ENCODE measurements at places on chromosomes 7 and 10.
A peak's percentile ranks its signal among the peaks of the same experiment; 100 is the strongest.

DNA sequence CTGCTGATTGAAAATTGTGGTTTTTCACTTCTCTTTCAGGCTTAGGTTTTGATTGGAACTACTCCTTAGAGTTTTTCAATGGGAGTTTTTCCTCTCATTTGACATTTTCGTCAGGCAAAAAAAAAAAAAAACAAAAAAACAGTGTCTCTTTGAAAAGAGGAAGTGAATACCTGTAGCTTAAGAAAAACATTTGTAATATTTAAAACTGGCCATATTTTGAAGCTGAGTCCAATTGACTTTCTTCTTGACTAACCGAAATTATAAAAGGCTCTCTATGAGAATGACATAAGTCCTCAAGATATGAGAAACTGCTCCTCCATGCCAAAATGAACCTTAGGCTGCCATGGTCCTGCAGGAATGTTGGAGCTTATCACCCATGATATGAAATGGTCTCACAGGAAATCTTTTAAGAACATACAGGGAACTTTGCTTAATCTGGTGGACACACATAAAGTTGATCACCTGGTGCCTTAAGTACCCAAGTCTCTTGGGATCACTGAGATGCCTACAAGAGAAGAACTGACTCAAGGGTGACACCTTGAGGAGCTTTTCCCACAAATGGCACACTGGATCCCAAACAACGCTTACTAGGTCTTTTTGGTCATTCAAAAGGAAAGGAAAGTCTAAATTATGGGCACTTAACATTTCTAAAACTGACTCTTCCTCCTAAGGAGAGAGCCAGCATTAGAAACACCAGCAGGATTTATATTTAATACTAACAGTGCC is 263.4 kb downstream of the CDC14C start:
- DNase-seq = no peak

DNA sequence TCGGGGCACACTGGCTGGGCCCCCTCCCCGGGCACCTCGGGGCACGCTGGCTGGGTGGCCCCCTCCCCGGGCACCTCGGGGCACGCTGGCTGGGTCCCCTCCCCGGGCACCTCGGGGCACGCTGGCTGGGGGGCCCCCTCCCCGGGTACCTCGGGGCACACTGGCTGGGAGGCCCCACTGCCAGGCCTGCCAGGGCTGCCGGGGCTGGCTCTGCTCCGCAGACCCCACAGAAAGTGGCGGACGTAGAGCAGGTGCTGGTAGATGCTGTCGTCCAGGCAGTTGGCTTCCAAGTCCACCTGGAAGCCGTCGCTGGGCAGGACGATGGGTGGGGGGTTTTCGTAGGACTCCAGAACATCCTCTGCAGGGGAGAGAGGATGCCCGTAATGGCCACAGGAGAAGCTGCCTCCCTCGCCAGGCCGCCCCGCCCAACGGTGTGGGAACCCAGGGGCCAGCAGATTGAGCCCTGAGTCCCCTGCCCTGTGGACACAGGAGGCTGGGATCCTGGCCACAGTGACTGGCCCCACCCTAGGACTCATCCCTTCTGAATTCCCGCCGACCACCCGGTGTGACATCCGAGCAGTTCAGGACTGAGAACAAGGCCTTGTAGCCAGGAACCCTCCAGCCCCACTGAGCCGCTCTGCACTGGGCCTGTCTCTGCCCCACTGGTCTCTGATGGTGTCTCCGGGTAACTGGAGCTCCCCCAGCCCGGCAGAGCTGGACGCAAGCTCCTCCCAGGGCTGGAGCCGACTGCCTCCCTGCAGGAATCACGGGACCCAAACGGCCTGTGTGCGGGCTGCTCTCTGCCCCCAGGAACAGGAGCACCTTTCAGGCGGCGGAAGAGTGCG is 28.2 kb downstream of the AP5Z1 start:
- no peak for DNase-seq

GRCh38 chr10:8402576-8402975 is 348.1 kb downstream of the GATA3 start:
- no peak for DNase-seq

DNA sequence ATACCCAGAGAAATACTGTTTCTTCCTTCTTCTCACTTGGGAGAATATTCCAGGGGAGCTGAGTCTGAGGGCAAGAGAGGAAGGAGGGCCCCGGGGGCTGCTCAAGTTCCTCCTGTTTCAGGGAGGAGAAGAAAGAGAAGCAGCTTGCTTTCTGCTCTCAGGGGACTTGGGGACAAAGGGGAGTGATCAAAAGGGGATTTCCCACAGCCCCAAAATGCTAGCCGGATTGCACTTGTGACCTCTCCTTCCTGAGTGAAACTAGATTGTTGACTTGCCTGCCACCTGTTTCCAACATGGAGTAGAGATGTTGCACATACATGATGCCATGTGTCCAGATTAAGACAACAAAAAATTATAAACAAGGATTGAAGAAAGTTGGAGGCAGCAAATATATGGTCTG is 28.7 kb upstream of the PDCD4 start:
- DNase-seq = no peak

GRCh38 chr7:157339777-157340677 is 3.2 kb downstream of the DNAJB6 start:
- no peak for DNase-seq

- DNase-seq = no peak
These were observed 16.6 kb downstream of the ZNF777 start for GRCh38 chr7:149444287-149444686.

DNA sequence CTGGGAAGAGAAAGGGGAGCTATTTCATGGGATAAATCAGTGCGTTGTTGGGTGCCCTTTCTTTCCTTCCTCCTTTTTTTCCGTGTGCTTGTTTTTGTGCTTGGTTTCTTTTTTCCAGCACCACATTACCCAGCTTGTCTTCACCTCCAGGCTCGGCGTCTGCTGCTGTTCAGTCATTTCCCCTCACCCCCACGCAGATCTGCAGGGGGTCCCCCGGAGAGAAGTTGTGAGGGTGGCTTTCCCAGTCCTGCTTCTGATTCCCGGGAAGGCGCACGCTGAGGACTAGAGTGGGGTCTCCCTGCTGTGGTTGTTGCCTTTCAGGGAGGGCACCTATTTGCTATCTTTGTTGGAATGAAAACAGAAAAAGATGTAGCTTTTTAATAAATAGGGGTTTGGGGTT is 1.6 kb downstream of the CAMK1D start:
- no peak for DNase-seq

- no peak for DNase-seq
These were observed 68.5 kb upstream of the TNRC18 start for GRCh38 chr7:5492020-5492635.

DNA sequence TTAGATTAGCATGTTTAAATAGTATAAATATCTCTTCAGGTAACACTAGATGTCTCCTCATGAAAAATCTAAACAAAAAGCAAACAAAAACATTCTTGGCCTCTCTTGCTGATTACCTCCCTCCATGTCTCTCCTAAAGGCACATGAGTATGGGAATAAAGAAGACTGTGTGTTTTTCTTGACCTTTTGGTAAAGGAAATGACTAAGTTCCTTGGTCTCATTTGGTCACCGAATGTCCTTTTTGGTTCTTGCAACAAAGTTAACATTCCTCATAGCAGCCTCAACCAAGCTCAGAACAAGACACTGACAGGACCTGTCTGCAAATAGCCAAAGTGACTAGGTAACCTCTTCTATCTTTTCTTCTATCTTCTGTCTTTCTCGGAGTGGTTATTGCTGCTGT is 35.5 kb downstream of the POM121L12 start:
- DNase-seq = no peak

GRCh38 chr10:112631501-112632400 is 184.7 kb downstream of the VTI1A start:
- DNase-seq = no peak

DNA sequence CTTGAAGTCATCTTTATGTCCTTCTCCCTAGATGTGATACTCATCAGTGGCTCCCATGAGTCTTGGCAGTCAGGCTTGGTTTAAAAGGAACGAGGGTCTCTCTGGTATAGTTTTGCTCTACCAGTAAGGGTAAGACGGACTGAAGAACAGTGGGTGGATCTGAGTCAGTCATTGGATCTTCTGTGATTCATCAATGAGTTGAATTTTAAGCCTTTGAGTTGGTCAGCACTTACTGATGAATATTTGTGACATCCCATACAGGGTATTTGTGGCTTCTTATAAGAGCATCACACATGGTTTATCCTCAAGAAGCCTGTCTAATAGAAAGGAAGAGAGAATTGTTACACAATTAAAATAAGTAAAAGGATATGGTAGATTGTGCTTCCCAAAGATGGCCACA is 87.3 kb upstream of the NAMPT start:
- no peak for DNase-seq

DNA sequence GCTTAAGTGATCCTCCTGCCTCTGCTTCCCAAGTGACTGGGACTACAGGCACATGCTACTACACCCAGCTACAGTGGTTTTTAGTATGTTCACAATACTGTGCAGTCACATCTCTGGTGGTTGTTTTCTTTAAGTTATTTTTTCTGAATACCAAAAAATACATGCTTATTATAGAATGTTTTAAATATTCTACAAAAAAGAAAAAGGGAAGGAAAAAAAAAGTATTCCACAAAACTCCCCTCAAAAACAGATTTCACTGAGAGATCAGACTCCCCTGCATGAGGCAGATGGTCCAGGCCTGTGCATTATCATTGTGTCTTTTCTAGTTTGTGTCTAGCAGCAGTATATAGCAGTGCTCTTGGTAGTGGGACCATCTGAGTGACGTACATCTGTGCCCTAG is 36.8 kb downstream of the OGDH start:
- DNase-seq = no peak

- DNase-seq = peak; percentile 87
These were observed 118.1 kb downstream of the GNAT3 start for GRCh38 chr7:80393786-80394185.
